Activated gamma-delta T cell treated with anti-CD3 and anti-CD28 coated beads, Interleukin-2, amount 50 U/mL, for 16 hours (primary cell): ENCODE measurements at places on chromosomes 6 and 20.

DNA sequence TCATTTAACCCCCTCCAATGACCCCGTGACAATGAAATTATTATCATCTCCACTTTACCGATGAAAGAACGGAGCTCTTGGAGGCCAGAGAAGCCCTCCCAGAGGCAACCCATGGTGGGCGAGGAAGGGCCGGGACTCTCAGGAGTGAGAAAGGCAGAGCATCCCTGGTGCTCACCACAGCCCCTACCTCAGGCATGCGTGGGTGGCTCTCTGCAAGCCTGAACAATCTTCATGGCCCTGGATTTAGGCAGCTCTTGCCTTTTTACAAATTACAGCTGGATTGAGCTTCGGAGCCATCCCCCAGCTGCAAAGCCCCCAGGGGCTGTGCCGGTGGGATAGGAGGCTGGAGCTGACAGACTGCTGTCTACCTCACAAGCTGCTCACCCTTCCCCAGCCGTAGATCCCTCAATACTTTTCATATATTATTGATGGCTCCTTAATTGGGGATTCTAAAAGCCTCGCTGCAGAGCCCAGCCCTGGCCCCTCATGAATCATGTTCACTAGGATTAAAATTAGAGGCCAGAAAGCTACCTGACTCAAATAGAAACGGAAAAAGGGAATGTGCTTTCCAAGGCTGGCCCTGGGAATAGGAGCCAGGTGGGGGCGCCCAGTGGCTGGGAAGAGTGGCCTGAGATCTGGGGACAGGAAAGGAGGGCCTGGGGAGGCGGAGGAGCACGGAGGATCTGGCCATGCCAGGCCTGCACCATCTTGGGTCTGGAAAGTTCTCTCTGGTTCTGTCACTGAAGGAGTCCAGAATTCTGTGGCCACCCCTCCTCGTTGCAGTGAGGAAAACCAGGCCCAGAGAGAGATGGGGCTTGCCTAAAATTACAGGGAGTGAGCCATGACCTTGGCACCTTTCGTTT, 29.1 kb downstream of the CPNE5 start:
- DNase-seq: no peak

DNA sequence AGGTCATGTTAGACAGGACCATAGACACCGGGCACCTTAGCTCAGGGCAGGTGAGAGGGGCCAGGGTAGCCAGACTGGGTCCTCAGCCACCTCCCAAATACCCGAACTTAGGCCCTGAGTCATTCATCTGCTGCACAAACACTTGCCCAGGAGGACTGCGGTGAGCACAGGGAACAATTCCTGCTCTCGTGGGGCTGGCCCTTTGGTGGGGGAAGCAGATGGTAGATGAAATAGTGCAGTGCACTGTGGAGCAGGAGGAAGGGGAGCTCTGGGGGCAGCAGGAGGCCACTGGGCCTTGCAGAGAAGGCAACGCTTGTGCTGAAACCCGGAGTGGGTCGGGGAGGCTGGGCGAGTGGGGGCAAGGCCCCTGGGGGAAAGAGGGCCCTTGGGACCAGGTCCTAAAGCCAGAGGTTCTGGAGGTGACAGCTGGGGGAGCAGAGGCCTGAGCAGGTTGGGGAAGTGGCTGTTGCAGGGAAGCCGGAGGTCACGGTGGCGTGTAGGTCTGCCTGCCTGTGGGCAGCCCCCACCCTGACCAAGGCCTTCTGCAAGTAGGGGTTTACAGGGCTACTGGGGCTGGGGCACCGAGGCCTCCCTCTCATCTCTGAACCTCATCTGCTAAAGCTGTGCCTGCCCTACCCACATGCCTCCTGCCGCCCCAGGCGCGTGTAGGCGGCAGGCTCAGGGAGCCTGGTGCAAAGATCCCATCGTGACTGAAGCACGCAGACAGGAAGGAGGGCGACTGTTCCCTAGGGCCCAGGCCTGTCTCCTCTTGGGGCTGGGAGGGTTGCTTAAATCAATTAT, 4.7 kb upstream of the NPBWR2 start:
- no peak for DNase-seq

- no peak for DNase-seq
Observed at GRCh38 chr20:40254023-40254772, 434.8 kb downstream of the MAFB start.

DNA sequence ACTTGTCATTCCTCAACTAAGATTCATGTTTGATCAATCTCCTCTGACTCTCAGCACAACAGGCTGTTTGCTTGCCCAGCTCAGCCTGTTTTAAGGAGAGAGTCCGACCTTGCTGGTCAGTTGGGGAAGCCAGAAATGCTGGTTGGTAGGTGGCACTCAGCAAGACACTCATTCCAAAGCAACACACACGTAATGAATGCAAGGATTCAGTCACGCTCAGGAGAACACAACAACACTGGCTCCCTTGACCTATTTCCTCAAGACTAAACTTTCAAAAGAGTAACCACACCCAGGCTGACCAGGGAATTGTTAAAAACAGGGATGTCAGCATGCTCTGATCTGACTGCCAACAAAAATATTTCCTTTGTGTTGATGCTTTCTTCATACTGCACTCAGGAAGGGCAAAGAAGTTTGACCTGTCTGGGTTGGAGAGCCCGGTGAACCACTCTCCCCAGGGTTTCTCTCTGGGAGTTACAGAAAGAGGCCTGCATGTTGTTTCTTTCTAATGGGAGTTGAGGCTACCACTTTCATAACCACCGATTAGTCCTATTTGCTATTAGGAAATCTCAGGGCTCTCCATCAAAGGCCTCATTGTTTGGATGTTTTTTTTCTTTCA, 25.6 kb upstream of the PREP start:
- no peak for DNase-seq

DNA sequence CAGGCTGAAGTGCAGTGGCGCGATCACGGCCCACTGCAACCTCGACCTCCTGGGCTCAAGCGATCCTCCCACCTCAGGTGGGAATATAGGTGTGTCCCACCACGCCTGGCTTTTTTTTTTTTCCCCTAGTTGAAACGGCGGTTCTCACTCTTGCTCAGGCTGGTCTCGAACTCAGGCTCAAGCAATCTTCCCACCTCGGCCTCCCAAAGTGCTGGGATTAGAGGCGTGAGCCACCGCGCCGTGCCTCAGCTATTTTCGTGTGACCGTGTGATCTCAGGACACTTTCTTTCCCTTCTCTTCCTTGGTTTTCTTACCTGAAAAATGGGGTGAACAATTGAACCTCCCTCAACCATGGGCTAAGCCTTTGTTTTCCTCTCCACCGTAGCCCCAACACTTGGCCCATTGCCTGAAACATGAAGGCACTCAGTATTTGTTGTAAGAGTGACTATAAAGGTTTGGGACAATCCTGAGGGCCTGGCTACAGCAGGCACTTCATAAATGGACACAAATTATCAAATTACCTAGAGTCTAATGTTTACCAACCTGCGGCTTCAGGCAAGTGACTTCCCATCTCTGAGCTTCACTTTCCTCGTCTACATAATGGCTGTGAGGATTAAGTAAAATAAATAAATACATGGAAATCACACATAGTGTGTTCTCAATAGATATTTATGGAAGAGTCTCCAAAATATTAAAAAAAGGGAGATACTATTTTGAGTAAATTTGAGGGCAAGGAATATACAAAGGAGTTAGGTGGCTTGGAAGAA, 31.4 kb upstream of the ID1 start:
- DNase-seq: no peak
